ENCODE measurements at places on chromosomes 16 and 17.

GRCh38 chr17:28735242-28735722 is 6.7 kb downstream of the NEK8 start:
- peak; percentile 92 for DNase-seq

DNA sequence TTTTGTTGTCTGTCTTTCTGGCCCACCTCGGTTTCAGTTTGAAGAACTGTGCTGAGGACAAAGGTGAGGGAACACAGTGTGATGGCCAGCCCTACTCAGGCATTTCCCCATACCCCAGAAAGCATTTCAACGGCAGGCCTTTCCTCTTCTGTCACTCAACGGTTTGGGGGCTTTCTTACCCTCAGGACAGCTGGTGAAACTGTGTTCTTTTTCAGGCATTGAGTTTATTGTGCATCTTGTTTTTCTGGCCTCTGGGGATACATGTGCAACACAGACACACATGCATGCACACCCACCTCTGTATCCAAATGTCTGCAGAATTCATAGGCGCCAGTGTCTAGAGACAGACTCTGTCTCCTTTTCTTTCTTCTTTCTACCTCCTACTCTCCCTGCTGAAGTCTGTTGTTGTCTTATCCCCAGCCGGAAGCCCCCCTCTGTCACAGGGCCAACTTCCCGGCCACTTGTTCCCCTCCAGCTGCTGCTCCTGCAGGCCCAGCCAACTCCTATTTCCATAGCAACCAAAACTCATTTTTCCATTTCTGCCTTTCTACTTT is 17.0 kb downstream of the CHD9 start:
- DNase-seq = no peak

GRCh38 chr17:57086069-57086930 is 1.3 kb downstream of the AKAP1 start:
- peak; percentile 45 for DNase-seq

DNA sequence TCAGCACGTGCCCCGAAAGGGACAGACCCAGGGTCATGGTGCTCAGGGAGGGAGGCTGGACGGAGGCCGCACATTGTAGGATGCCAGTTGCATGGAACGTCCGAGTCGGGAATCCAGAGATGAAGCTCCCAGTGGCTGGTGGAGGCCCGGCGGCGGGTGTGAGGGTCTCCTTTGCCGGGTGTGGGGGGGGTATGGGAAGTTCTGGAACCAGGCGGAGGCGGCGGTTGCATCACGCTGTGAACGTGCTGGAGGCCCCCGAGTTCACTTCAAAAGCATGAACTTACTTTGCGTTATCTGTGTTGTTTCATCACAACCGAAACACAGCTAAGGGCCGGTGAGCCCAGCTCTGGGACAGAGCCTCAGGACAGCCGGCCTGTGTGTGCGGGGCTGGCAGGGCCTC is 73.4 kb upstream of the GNG13 start:
- DNase-seq = no peak

DNA sequence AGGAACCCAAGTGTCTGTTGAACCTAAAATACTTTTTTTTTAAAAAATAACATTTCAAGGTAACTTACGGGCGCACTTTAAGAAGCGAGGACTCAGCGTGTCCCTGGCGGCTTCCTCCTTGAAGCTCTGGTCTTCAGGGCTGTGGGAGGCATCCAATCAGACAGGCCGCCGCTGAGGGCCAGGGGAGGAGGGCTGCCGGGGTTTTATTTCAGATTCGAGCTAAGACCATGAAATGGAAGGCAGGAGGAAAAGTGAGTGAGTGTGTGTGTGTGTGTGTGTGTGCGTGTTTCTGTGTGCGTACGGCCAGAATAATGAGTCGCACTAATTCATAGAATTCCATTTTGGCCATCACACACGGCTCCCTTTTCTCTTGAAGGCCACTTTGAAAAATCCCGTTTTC is 41.1 kb downstream of the C16orf78 start:
- no peak for DNase-seq

- DNase-seq = no peak
Measured at GRCh38 chr17:4136373-4136772, 6.5 kb downstream of the ZZEF1 start.
